ENCODE measurements at places on chromosomes 2 and 18.
A peak's percentile ranks its signal among the peaks of the same experiment; 100 is the strongest.

DNA sequence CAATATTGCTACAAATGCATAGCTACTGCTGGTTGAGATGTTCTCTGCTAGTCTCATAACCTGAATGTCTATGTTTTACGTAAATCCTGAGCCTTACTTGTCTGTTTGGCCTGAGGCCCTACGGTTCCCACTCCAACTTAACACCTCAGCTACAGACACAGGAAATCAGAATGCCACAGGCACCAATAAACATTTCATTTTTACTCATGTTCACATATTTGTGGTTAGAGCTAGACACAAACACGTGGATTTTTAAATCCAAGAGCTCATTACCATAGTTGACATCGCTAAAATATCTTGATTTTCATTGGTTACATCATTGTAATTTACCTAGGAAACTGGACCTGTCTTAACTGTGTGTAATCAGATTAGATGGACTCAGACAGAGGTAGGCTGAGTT, 263.8 kb upstream of the CDH19 start:
- no peaks in the 10 kb centered on the region for H3K36me3 ChIP-seq
- no peaks in the 10 kb centered on the region for H3K4me1 ChIP-seq
- DNase-seq: no peak
- H3K27ac ChIP-seq: no peak overlapping the region

GRCh38 chr2:28277466-28277865, 115.2 kb upstream of the FOSL2 start:
- no peak overlapping the region for H3K27ac ChIP-seq
- DNase-seq: no peak
- H3K27me3 ChIP-seq: no peaks in the 10 kb centered on the region
- peaks cover 26% of the 10 kb centered on the region for H3K4me1 ChIP-seq

GRCh38 chr2:230134496-230135129, 65.9 kb upstream of the SLC16A14 start:
- no peak overlapping the region for H3K27ac ChIP-seq
- no peak for DNase-seq
- no peaks in the 10 kb centered on the region for H3K27me3 ChIP-seq
- H3K4me3 ChIP-seq: no peak overlapping the region
- peaks cover 4% of the 10 kb centered on the region for H3K4me1 ChIP-seq

DNA sequence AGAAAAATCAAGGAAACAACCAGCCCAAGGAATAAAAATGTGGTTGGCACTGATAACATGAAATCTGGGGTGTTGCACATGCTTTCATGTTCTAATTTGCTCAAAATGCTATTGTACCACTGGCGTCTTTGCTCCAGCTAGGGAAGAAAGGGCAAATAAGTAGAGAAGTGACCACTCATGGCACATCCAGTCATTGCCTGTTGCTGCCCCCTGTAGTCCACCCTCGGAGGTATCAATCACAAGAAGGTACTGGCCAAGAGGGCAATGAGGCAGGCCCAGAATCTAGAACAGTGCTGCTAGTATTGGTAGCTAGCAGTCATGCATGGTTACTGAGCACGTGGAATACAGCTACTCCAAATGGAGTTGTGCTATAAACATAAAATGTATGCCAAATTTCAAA, 213.4 kb downstream of the CDCA7 start:
- H3K36me3 ChIP-seq: no peaks in the 10 kb centered on the region
- H3K27ac ChIP-seq: no peak overlapping the region
- no peaks in the 10 kb centered on the region for H3K4me1 ChIP-seq

DNA sequence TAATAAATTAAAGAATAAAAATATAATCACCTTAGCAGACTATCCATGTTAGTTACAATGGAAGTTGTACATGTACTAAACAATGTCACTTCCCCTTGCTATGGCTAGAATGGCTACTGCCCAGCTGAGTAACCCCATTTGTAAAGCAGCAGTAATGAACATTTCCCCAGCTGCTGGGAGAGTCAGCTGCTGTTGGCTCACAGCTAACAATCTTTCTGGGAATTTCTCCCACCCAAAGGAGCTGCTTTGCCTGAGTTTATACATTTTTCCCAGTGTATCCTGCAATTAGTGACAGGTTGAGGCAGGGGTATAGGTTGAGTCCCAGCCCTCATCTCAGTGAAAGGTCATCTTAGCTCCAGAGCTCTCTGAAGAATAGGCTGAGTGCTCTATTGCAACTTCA, 665.6 kb upstream of the KLHL29 start:
- no peaks in the 10 kb centered on the region for H3K27me3 ChIP-seq
- no peaks in the 10 kb centered on the region for H3K36me3 ChIP-seq
- no peak overlapping the region for H3K4me3 ChIP-seq
- no peak overlapping the region for H3K27ac ChIP-seq
- no peak for DNase-seq

- H3K4me3 ChIP-seq: no peak overlapping the region
- no peaks in the 10 kb centered on the region for H3K27me3 ChIP-seq
- H3K4me1 ChIP-seq: peaks cover 49% of the 10 kb centered on the region
- no peak overlapping the region for H3K27ac ChIP-seq
Observed at GRCh38 chr2:69631402-69631801, 12.1 kb downstream of the AAK1 start.

- no peak overlapping the region for H3K4me3 ChIP-seq
- DNase-seq: no peak
- H3K4me1 ChIP-seq: no peaks in the 10 kb centered on the region
Observed at GRCh38 chr18:21896732-21897336, 156.2 kb downstream of the MIB1 start.

- no peak overlapping the region for H3K4me3 ChIP-seq
- no peaks in the 10 kb centered on the region for H3K36me3 ChIP-seq
- DNase-seq: no peak
- no peaks in the 10 kb centered on the region for H3K4me1 ChIP-seq
Observed at GRCh38 chr2:162974771-162975170, 136.2 kb upstream of the KCNH7 start.

DNA sequence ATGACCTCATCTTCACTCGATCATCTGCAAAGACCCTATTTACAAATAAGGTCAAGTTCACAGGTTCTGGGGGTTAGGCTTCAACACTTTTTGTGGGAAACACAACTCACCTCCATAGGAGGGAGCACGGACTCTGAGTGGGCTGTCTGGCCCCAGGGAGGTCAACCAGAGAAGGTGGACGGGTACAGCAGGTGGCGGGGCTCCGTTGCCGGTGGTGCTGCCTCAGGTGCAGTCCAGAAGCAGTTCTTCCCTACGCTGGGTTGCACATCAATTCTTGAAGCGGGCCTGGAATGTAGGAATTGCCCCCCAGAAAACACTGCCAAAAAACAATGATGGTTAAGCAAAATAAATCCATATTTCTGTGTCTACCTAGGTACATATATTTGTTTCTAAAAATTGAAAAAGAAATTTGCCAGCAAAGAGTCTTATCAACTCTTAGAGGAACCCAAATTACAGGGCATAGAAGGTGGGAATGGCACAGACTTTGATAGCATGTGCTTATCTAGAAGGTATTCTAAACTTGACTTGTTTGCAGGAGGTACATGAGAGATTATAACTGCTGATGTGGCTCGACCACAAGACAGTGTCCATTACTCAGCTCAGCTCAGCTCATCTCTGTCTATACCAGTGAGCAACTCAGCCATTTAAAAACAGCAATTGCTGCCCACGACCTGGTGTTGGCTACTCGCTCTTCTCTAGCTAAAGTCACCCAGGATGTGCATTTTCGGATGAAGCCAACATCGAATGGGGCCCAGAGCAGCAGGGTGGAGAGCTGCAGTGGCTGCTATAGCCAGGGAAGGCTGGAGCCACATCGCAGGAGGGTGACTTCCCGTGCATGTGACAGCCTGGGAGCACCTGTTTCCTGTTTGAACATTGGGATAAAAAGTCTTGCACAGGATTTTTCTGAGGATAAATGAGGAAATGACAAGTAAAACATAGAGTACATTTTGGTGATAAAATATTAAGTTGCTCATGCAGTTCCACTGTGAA, 128.7 kb downstream of the RNF144A start:
- no peaks in the 10 kb centered on the region for H3K4me1 ChIP-seq
- no peaks in the 10 kb centered on the region for H3K36me3 ChIP-seq
- no peak overlapping the region for H3K4me3 ChIP-seq
- no peak for DNase-seq
- no peaks in the 10 kb centered on the region for H3K27me3 ChIP-seq
- no peak overlapping the region for H3K27ac ChIP-seq

DNA sequence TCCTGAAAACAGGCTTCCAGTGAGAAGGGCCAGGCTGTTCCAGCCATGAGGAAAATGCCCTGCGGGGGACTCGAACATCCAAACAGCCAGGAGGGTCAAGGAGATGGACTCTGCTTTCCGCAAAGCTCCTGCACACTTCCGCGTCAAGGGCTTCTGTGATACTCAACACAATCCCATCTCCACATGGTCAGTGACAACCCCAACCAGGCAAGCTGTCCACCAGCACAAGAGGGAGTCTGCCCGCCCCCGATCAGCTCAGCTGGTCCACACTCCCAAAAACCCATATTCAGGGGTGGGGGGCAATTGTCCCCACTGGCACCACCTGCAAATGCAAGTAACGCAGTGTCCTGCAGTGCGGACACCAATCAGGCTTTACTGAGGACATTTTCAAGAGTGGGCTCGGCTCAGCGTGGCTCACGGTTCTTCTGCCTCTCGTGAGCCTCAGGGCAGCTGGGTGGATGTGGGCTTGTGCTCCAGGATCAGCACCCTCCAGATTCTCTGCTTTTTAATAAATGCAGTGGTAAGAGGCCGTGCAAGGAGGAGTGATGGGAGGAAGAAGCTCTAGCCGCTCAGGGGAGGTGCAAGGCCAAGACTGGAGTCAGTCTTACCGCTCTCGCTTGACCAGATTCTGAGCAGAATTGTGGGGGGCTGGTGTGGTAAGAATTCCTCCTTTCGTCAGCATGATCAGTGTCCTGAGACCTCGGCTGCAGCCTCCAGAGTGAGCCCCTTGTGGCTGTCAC, 19.5 kb upstream of the CIDEA start:
- H3K36me3 ChIP-seq: no peaks in the 10 kb centered on the region
- no peak overlapping the region for H3K27ac ChIP-seq
- H3K4me1 ChIP-seq: no peaks in the 10 kb centered on the region
- DNase-seq: no peak

DNA sequence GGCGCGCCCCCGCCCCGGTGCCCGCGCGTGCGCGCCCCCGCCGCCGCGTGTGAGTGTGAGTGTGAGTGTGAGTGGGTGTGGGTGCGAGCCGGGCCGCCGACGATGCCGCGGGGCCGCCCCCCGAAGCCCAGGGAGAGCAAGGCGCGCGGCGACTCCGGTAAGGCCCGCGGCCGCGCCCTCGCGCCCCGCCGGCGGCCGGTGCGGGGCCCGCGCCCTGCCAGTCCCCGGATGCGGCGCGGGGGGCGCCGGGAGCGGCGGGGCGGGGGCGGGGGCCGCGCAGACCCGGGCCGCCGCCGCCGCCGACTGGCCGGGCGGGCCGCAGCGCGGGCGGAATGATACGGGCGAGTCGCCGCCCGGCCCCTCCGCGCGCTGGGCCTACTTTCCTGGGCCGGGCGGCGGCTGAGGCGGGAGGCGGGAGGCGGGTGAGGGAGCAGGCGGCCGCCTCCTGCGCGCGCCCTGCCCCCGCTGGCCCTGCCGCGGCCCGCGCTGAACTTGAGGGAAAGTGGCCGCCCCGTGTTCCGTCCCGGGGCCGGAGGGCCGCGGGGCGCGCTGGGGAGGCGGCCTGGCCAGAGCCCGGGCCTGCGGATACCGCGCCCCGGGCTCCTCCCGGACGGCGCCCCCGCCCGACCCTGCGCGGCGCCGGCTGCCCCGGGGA, at the start of gene ZNF236:
Gene ZNF236, plus strand, starts transcription at position 52 of the 655 bp plus-strand sequence. Its CDS starts 51 bp downstream, at position 103.
- DNase-seq: peak; percentile 71
- peaks cover 20% of the 10 kb centered on the region for H3K4me1 ChIP-seq
- peak within 1 kb of the TSS; percentile 95 for H3K4me3 ChIP-seq
- no peaks in the 10 kb centered on the region for H3K36me3 ChIP-seq

GRCh38 chr2:170714381-170715061, 616 bp upstream of the SP5 start:
- H3K27me3 ChIP-seq: peaks cover 93% of the 10 kb centered on the region
- peak overlapping the region; percentile 75 for H3K4me3 ChIP-seq
- DNase-seq: peak; percentile 8
- no peaks in the 10 kb centered on the region for H3K36me3 ChIP-seq

- no peaks in the 10 kb centered on the region for H3K4me1 ChIP-seq
- no peaks in the 10 kb centered on the region for H3K27me3 ChIP-seq
- no peak overlapping the region for H3K27ac ChIP-seq
Observed at GRCh38 chr2:133843551-133843950, 275.3 kb upstream of the NCKAP5 start.

DNA sequence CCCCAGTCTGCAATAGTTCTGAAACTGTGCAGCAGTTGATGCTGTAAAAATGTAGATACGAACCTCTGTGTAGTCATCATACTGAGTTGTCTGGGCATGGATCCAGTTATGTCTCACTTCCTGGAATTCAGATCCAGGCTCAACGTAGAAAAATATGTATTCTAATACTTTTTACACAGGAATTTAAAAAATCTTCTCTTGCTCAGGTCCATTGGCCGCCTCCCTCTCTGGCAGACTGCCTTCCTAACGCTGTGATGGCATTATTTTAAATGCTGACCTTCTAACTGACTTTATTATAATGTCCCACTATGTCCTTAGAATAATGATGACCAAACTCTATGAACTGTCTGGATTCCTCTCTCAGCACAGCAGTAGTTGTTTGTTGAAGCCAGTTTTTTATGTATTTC, 119.6 kb downstream of the FEZ2 start:
- H3K4me3 ChIP-seq: no peak overlapping the region
- peak; percentile 54 for DNase-seq
- H3K27ac ChIP-seq: peak overlapping the region; percentile 69
- H3K36me3 ChIP-seq: no peaks in the 10 kb centered on the region

- no peaks in the 10 kb centered on the region for H3K36me3 ChIP-seq
- no peaks in the 10 kb centered on the region for H3K4me1 ChIP-seq
- no peak for DNase-seq
- no peak overlapping the region for H3K27ac ChIP-seq
- no peaks in the 10 kb centered on the region for H3K27me3 ChIP-seq
Observed at GRCh38 chr2:215171151-215171550, 32.7 kb upstream of the ABCA12 start.

DNA sequence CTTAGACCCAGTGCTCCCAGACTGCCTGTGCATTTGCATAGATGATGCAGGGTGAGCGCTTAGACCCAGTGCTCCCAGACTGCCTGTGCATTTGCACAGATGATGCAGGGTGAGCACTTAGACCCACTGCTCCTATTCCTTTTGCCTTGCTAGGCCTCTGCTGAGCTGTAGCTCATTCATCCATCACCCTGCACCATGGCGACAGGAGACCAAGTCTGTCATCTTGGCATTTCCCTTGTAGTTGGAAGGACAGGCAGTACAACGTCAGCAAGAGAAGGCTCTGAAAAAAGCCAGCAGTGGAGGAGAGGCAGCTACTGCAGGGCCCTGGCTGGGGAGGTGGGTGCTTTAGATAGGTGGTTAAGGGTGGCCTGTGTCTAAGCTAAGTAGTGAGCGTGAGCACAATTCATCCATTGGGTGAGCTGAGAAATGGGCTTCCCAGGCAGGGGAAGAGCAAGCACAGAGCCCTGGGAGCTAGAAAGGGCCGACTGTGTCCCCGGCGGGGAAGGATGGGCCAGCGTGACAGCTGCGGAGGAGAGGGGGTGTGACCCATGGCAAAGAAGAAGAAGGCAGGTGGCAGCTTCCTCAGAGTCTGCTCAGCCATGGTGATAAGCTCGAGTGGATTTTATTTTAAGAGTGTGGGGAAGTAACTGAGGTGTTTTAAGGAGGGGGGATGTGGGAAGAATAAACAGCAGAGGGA, 108.8 kb downstream of the LPIN1 start:
- peaks cover 22% of the 10 kb centered on the region for H3K4me1 ChIP-seq
- H3K27ac ChIP-seq: no peak overlapping the region
- H3K36me3 ChIP-seq: no peaks in the 10 kb centered on the region
- no peak overlapping the region for H3K4me3 ChIP-seq
- no peak for DNase-seq

Data from CD14-positive monocyte (primary cell).